ENCODE measurements at places on chromosomes 13 and 19. TPM values are rescaled to one million over a fixed set of nuclear protein-coding genes. Genes with fewer than 3 reads are reported as not detected.

GRCh38 chr19:18149596-18149975, 3.4 kb upstream of the PIK3R2 start:
- no peak for DNase-seq

DNA sequence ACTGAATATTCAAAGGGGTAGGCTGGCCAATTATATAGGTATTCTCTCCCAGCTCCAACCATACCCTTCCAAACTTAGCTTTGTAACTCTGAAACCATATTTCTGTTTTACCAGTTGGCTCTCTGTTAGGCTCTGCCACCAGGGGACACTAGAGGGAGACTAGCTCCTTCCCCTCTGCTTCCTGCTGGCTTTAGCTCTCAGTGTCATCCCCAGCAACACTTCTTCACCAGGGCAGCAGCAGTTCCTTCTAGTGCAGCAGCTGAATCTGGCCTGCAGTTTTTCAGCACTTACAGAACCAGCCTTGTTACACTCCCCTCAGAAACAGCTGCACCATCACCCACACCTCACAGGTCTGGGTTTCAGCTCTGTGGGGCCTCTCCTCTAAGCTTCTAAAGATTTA, 51.0 kb upstream of the DOCK9 start:
- peak; percentile 65 for DNase-seq

Gene ZNF320
- total RNA-seq: 13.9 TPM

Gene CYP2S1
- total RNA-seq: not detected

Gene PCSK4
- 1.2 TPM for total RNA-seq

Gene CFD
- 0.53 TPM for total RNA-seq
